ENCODE measurements at places on chromosomes 11 and 22.

DNA sequence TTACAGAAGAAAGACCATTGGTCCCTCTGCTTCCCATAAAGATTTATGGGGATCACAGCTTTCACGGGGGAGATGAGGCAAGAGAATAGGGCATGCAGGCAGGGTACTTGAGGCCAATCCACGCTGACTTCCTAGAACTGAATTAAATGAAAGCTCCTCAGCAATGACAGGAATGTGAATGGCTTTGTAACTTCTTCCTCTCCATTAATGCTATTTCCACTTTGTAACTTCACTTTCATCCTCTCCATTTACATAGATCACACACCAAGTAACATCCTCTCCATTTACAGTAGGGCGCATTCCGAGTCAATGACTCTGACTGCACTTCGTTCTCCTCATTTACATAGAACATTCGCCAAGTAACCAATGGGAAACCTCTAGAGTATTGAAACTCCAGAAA lies 89.8 kb downstream of the PIWIL4 start:
- DNase-seq: no peak

DNA sequence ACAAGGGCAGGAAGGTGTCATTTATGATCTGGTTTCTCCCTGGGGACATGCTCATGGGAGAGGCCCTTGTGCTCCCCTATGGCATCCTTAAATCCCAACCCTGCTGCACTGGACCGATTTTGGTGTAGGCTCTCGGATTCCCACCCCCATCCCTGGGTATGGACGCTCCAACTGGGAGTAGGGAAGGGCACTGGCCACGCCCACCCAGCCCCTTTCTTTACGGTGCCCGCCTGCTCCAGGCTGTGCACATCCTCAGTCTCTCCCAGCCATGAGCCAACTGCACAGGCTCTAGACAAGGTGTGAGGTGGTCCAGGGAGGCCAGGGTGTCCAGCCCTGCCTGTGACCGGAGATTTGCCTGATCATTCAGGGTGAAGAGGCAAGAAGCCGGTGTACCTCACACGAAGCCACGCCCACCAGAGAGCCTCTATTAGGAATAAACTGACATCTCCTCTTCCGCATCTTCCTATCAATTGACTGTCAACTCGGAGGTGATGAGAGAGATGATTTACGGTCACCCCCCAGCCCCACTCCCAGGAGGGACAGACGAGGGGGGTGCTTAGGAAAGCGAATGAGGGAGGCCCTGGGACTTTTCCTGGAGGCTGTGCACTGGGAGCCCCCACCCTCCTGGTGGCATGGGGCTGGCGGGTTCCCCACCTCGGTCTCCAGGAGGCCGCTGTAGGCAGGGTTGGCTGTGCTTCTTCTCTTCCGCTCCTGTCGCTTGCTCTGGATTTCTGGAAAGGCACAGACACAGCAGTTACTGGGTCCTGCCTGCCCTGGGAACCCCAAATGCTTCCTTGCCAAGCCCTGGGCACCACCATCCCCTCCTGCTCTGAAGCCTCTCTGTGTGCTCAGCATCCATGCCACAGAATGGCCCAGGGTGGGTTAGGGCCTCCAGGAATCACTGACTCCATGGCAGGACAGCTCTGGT lies 116.7 kb downstream of the PHF21B start:
- no peak for DNase-seq

DNA sequence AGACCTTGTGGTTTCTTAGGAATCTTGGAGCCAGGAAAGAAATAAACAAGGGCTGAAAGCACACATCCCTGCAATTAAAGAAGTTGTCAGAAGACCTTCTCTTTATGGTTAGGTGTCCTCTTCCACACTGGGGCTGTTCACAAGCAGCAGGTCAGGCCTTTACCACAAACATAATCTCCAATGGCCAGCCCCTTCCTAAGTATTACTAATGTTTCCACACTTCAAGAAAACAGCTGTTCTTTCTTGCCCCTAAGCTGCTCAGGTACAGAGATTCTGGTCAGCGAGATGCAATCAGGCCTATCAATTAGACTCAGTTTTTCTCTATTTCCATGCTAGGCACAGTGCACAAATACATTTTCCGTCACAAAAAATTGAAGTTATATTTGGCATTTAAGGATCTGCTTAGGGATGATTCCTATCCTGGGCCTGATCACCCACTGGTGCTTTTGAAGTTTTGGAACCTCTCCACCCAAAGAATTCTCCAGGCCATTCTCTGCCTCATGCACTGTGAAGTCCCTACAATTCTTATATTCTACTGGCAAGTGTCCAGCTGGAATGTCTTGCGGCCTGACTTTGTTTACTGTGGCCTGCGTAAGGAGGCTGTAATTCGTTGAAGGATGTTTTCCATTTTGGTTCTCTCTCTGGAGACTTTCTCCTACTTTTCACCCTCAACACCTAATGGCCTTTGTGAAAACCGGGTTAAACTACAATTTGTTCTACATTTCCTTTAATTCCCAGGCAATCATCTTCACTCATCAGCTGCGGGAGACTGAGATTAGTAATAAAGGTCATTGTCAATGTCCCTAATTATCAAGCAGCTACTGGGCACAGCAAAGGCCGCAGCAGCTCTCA lies 5.1 kb downstream of the PRAME start:
- no peak for DNase-seq

- DNase-seq: no peak
These were observed 1.4 kb upstream of the TCN2 start for GRCh38 chr22:30605449-30606110.

- DNase-seq: no peak
These were observed 20.3 kb upstream of the RRM1 start for GRCh38 chr11:4074266-4074665.

DNA sequence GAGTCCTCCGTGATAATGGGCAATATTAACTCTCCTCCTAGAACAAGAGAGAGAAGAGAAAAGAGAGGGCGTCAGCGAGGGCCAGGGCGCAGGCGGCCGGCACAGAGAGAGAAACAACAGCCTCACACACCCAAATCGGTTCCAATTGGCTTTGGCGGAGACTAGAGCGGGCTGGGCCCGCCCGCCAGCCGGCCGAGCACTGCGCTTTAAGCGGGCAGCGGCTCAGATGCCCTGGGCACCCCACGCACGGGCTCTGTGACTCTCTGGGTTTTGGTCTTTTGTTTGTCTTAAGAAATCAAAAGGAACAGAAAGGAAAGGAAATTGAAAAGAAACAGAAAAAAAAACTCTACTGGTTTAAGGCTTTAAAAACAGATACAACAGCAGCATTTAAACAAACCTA lies 17.0 kb downstream of the SLC22A12 start:
- no peak for DNase-seq

- DNase-seq: no peak
These were observed 54.6 kb upstream of the WNT7B start for GRCh38 chr22:46031557-46031956.

DNA sequence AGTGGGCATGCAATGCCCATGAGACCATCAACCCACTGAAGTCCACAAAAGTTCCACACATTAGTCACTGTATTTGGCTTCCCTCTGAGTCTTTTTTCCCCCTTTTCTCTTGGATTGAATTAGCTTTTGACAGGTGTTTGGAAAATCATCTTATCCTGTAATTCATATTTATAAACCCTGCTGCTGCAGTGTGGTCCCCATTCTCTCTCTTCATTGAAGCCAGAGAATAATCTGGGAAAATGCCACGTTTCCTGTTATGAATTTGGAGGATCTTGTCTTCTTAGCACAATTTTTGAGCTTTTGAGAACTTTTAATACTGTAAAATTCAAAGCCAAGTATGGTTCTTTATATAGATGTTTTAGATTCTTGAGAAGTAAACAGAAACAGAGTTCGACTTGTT lies 84.8 kb downstream of the UVRAG start:
- DNase-seq: no peak

- DNase-seq: no peak
These were observed 1.6 kb downstream of the TMEM132A start for GRCh38 chr11:60925868-60926267.

GRCh38 chr22:44336962-44337677 lies 24.4 kb upstream of the SHISAL1 start:
- no peak for DNase-seq

- no peak for DNase-seq
These were observed 398.4 kb downstream of the CTTN start for GRCh38 chr11:70796648-70797227.

- DNase-seq: no peak
These were observed 69.6 kb downstream of the ZBTB16 start for GRCh38 chr11:114129142-114129541.

- DNase-seq: no peak
These were observed 51.6 kb downstream of the MS4A13 start for GRCh38 chr11:60566776-60567175.

- DNase-seq: peak; percentile 23
These were observed 2.4 kb downstream of the IFITM10 start for GRCh38 chr11:1747753-1748635.

DNA sequence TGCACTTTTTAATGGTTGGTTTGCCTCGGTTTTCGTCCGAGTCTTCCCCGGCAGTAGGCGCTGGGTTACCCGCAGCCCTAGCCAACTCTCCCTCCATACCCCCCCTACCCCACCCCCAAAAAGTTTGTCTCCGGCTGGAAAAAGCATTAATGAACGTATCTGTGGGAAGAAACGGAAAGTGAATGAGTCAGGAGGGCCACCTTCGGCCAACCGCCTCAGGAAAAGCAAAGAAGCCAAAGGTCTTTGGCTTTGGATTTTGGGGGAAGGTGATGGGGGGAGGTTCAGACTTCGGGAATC lies 508 bp upstream of the FLI1 start:
- DNase-seq: no peak

DNA sequence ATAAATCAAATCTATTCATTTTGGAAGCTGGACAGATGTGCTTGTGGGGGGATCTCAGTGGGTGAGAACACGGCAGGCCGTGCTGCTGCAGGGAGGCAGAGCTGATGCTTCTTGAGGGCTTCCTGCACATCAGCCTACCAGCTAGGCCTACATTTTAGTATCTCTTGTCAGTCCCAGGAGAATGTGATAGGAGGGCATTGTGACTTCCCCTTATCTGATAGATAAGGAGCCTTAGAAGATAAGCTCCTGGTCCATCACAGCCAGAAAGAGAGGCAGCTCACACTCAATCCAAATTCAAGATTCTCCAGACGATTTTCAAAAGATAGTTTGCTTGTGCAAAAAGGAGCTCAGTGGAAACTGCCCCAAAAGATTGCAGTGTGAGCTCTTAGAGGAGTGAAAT lies 89.0 kb downstream of the SHANK2 start:
- no peak for DNase-seq

GRCh38 chr11:130945896-130946295 lies 29.6 kb upstream of the SNX19 start:
- no peak for DNase-seq

DNA sequence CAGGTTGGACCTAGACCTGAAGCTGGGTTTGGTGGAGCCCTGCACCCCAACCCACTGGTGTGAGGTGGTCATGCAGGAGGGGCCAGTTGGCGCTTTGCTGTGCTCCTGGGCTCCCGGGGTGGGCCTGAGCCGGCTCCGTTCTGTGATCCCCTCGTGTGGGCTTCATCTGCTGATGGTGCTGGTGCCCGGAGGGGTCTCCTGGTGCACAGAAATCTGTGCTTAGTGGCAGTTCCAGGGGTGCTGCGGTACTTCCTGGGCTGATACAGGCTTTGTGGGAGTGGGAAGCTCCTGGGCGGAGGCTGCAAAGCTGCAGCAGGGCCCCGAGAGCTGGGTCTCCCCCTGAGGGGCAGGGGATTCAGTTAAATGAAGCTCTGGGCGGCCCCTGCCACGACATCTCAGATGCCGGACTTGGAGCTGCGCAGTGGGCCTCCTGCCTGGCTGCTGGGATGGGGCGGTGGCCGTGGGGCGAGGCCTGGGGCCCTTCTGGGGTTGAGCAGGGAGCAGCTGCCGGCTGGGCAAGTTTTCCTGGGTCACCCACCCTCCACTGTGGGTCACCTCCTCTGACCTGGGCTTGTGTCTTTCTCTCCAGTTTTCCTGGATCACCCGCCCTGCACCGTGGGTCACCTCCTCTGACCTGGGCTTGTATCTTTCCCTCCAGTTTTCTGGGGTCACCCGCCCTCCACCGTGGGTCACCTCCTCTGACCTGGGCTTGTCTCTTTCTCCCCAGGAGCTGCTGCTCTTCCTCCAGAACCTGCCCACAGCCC lies 410.5 kb downstream of the TBC1D22A start:
- DNase-seq: no peak

GRCh38 chr11:33719587-33719986 lies 16.6 kb downstream of the CD59 start:
- no peak for DNase-seq

DNA sequence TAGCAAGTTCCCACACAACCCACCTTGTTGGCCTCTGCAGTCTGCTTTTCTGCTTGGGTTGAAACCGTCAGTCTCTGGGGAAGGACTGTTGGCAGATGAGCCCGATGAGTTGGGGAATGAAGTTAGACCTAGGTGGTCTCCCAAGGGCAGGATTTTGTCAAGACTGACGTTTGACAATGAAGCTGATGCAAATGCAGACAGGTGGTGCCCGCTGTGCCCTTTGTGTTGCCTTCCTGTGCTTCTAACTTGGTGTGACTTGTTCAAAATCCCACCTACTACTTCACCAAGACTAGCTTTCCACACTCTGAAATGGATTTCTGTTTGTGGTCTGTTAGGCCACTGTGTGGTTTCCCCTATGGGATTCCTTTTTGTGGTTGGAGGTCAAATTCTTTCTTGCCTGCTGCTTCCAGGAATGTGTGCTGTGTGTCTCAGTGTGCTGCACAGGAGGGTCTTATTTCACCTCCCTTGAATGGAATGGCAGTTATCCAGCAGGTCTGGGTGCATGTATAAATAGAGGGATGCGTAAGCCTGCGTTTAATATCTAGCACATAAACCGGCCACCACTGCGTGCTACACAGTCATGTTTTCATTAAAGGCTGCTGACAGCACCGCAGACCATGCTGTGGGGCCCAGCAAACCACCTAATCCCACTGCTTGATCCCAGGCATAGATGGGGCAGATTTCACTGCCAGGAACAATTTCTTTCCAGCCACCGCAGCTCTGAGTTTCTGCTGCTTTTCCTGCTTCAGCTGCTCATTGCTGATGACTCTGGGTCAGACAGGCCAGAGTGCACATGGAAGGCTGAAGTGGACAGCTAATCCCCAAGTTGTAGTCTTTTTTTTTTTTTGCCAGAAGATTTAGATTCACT lies 44.8 kb downstream of the ADAMTS8 start:
- DNase-seq: no peak

DNA sequence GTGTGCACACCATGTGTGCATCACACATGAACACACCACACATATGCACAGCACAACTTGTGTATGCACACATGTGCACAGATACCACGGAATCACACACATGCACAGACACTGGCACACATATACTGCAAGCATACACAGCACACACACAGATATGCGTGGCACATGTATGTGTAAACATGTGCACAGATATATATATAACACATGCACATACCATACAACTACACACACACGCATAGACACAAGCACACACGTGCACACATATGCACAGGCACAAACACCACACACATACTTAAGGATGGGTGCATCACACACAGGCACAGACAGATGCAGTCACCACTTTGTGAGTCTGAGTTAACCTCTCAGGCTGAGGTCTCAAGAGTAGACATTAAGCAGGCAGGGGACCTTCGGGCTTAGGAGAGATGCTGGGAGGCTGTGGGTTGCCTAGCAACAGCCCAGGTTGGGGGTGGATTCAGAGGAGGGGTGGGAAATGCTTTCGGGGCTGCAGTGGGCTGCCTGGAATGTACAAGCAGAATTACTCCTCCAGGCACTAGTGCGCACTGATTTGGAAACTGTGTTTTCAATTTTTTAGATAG lies 82.9 kb downstream of the MYO18B start:
- DNase-seq: no peak
